ENCODE measurements at places on chromosomes 6 and 20.

- DNase-seq: no peak
Measured at GRCh38 chr20:51322164-51322707, 220.3 kb downstream of the NFATC2 start.

DNA sequence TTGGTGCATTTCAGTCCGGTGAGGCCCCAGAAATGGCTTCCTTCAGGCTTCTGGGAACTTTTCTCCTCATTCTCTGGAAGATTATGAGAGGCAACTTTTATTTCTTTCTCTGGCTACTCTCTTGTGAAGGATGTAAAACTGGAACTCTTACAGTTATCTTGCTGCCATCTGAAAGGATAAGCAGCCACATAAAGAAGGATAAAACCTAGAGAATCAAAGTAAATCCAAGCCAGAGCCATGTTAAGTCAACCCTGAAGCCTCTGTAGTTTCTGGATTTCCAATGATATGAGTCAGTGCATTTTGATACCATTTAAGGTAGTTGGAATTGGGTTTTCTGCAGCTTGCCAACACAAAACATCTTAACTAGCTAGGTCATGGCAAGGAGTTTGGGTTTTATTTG, 123.6 kb downstream of the MEI4 start:
- no peak for DNase-seq

DNA sequence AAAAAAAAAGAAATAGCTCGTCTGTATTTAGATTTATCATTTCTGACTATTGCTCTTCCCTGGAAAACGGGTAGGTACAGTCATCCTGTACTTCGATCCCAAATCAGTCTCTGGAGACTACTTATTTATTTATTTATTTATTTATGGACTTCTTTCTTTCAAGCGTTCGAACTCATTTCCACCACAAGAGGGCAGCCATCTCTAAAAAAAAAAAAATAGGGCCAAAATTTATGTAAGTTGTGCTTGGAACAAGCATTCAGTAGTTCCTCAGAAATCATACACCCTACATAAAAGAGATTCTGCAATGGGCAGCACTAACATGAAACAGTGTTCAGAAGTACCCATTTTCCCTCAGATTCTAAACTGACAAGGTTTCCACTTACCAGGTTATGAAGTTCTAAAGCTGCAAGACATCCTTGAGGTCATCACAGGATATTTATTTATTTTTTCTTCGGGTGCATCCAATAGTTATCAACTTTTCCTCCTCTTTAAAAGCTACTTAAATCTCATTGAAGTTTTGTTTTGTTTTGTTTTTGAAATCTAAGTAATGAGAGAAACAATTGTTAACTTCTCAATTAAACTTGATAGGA, 1.9 kb upstream of the BMP2 start:
- DNase-seq: peak; percentile 58

- peak; percentile 60 for DNase-seq
Measured at GRCh38 chr6:150685860-150686259, 86.2 kb downstream of the PLEKHG1 start.

DNA sequence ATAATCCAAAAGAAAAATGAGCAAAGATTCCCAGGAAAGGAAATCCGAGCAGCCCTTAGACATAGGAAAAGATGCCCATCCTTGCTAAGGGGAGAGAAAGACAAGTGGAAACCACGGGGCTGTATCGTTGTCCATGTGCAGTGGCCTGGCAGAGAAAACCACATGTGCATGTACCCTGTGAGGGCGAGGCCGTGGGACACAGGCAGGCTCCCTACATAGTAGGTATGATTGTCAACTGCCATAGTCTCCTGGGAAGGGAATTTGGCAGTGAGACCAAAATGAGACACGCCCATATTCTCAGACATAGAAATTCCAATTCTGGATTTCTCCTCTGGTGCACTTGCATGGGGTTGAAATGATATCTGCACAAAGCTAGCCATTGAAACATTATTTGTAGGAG, 169.7 kb upstream of the SALL4 start:
- DNase-seq: no peak

DNA sequence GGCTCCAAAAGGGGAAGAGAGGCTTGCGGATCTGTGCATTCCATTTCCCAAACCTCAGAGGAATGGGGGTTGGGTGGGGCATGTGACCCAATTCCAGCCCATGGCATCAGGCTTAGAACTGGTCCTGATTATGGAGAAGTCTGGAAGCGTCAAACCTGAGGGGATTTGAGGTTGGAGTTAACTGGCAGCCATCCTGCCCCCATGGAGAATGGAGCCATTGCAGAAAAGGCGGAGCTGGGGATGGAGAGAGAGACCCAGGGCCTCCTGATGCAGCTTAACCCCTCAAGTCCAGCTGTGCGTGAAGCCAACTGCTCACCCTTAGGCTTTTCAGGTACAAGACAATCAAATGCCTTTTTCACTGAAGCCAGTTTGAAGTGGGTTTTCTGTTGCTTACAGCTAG, 9.9 kb upstream of the SDCBP2 start:
- no peak for DNase-seq

DNA sequence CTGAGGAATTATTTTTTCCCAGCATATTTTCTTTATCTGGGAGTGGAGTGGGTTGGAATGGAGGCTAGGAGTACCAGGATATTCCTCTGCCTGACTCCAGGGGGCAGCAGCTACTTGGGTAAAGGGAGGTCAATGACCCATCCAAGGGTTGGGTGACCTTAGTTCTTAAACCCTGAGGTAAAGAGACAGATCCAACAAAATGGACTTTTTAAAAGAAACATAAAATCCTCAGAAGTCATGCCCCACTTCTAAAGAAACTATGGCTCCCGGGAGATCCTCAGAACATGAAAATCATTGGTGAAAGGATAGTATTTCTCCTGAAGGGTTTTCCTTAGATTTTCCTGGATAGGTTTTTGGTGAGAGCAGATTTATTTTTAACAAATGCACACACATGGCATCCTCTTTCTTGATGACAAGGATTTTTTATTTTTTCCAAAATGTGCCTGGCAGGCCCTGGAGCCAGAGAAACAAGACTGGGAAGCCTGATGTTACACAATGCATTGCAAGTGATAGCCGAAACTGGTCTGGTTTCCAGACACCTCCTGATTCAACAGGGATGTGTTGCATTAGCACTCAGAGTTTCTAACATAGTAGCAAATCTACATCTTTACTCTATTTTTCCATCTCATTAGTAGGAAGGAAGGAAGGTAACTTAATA, 240.9 kb upstream of the BTBD3 start:
- DNase-seq: peak; percentile 77

- no peak for DNase-seq
Measured at GRCh38 chr6:68238097-68238601, 396.9 kb upstream of the ADGRB3 start.

GRCh38 chr6:151634336-151634720, 140.5 kb downstream of the CCDC170 start:
- DNase-seq: no peak

- DNase-seq: no peak
Measured at GRCh38 chr6:97306544-97307320, 23.7 kb upstream of the MMS22L start.

DNA sequence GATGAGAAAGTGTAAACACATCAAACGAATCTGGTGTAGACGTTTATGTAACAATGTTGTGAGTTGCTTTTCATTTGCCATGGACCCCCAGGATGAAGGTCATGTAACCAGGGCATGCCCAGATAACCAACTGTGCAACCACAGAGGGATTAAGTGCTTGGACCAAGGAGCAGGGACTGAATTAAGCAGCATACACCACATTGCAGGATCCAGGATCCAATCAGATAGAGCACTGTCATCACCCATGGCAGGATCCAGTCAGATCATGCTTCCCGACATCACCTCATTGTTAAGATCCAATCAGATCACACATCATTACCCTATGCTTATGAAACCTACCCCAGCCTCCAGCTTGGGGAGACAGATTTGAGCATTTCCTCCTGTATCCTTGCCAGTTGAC, 74.3 kb upstream of the RCAN2 start:
- DNase-seq: peak; percentile 29

DNA sequence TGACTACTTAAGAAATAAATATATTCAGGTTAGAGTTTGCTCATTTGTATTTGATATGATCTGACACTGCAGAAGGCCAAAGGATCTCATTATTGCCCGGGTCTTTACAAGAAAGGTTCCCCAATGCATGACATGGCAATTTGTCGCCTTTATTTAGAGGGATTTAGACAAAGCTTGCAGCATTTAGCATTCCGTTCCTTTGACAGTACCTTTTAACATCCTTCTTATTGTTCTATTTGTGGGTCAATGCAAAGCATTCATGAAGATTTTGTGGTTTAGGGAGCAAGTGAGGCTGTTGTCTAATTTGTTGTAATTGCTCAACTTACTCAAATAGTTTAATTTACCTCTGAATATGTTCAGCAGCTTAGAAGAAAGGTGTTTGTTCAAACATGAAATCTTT, 230.8 kb upstream of the FLRT3 start:
- no peak for DNase-seq

Data from NCI-H82 (cell line).